Activated CD8-positive, alpha-beta T cell treated with anti-CD3 and anti-CD28 coated beads, Interleukin-2, amount 10 ng/mL, durations not matched to agents 7 days and 5 days (primary cell): ENCODE measurements at places on chromosomes 1 and 21. TPM values are rescaled to one million over a fixed set of nuclear protein-coding genes. Genes with fewer than 3 reads are reported as not detected.

Gene NID1
- total RNA-seq, result not detected

Gene LRRC3
- total RNA-seq, result 3.4 TPM

Gene CFHR3
- total RNA-seq, result not detected

Gene TLR5
- total RNA-seq, result 0.44 TPM

Gene IGSF3
- total RNA-seq, result 0.11 TPM

Gene DISP3
- 0.55 TPM for total RNA-seq

Gene TMCO2
- total RNA-seq, result not detected

Gene LENEP
- total RNA-seq, result 0.91 TPM

Gene CDA
- total RNA-seq, result not detected

Gene NBPF8
- total RNA-seq, result 29.0 TPM

Gene AGO4
- 8.5 TPM for total RNA-seq

Gene RPRD2
- total RNA-seq, result 29.5 TPM

Gene LHX4
- not detected for total RNA-seq

Gene SPAG17
- not detected for total RNA-seq

DNA sequence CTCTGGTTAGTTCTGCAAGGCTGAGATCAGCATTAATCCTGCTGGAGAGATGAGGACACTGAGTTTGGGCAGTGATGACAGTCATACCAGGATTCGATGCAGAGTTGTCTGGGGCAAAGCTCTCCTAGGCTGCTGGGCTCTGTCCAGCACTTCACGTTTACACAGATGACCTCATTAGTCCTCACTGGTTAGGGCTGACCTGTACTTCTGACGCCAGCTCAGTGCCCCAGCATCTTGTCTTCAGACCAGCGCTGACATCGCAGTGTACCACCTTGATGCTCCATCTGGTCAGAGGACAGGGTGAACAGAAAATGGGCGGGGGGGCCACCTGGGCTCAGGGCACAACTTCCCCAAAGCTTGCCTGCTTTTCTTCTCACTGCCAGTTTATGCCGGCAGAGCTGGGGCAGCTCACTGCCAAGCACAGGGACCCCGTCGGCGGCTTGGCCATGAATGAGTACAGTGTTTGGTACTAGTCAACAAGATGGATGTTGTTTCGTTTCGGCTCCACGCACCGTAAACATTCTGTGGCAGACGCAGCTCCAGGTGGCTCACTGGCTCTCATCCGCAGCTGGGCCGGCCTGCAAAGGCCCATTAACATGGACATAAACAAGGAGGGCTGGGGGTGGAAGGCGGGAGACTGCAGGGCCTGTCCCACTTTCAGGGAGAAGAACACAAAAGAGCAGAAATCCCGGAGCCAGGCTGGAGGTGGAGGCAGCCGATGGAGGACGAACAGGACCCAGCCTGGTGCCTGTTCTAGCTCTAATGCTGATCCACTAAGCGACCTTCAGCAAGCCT lies 118.7 kb downstream of the GLIS1 start:
- DNase-seq, result no peak

GRCh38 chr1:152170287-152170905 lies 11.4 kb upstream of the RPTN start:
- no peak for DNase-seq

DNA sequence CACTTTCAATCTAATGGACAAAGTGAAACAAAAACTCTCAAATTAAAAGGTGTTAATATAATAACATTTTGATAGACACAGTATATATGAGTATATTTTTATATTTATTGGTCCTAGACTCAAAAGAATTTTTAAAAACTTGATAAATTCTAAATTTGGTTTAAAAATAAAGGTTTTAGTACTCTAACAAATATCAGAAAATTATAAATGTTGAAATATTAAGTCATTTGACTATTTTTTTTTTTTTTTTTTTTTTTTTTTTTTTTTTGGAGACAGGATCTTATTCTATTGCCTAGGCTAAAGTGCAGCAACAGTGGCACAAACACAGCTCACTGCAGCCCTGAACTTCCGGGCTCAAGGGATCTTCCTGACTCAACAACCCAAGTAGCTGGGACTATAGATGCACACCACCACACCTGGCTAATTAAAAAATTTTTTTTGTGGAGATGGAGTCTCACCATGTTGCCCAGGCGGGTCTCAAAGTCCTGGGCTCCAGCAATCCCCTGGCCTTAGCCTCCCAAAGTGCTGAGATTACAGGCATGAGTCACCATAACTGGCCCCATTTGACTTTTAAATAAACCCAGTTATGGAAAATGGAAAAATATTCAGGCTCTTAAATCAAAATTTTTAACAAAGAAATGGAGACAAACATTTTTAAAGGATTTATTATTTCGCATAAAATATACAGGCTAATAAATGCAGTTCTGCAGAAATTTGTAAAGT lies 60.8 kb upstream of the RBM34 start:
- DNase-seq, result no peak

- no peak for DNase-seq
Measured at GRCh38 chr1:151255381-151255780, 847 bp downstream of the PSMD4 start.

- DNase-seq, result no peak
Measured at GRCh38 chr1:112937070-112937469, 18.9 kb downstream of the SLC16A1 start.

DNA sequence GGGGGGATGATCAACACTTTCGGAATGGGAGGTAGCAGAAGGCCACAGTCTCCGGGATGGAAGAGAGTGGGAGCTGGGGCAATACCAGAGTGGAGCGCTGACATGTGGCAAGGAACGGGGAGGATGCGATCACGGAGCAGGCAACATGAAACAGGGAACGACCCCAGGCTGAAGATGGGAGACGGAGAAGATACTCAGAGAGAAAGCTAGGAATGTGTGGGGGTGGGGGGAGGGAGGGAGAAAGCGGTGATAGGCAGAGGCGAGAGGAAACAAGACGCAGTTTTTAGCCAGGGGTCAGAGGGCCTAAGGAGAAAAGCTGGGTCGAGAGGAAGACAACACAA lies 577 bp downstream of the RAB3GAP2 start:
- DNase-seq, result peak; percentile 26

DNA sequence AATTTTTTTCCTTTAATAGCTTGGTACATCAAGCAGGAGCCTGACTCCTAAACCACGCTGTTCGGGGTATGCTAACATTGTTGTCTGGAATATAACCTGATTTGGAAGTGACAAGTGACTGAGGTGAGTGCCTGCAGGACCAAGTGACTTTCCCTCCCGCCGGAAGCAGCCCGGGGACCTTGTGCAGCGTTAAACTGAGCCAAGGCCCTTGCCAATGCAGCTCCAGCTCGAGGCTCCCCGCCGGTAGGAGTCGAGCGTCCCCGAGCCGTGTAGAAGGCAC lies 716 bp upstream of the MTARC1 start:
- no peak for DNase-seq

GRCh38 chr1:9505143-9505542 lies 34.1 kb upstream of the SLC25A33 start:
- DNase-seq, result no peak

GRCh38 chr21:43282358-43283120 lies 113.7 kb downstream of the CRYAA start:
- no peak for DNase-seq

- DNase-seq, result no peak
Measured at GRCh38 chr1:1183833-1184775, 10.4 kb downstream of the TTLL10 start.

GRCh38 chr1:228979325-228979699 lies 244.0 kb downstream of the RHOU start:
- no peak for DNase-seq

GRCh38 chr1:110916669-110917306 lies 43.8 kb downstream of the CD53 start:
- DNase-seq, result peak; percentile 63

- DNase-seq, result no peak
Measured at GRCh38 chr1:156711011-156711817, 5.8 kb upstream of the CRABP2 start.

DNA sequence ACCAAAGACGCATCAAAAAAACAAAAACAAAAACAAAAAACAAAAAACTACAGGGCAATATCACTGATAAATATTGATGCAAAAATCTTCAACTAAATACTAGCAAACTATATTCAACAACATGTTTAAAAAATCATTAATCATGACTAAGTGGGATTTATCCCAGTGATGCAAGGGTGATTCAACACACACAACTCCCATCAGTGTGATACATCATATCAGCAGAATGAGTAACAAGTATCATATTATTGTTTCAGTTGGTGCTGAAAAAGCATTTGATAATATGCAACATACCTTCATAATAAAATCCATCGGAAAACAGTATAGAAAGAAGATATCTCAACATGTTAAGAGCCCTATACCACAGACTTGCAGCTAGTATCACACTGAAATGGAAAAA lies 953.0 kb downstream of the AMY1C start:
- no peak for DNase-seq

DNA sequence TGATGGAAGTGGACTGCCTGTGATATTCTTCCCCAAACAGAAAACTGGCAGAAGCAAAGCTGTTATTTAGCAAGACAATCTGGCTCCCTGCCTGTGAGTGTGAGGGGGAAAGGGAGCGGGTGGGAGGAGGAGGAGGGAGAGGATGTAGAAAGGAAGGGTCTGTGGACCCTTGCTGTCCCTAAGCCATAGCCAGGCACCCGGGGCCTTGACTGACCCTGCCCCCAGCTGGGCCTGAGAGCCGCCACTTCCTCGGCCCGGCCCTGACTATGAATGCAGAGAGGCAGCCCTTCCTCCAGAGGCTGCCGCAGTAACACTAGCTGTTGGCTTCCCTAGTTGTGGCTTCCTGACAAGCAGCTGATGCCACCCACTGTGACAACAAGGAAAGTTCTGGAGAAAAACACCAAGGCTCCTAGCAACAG lies 13.9 kb downstream of the PLA2G2F start:
- DNase-seq, result no peak

- no peak for DNase-seq
Measured at GRCh38 chr1:18008081-18008480, 99.5 kb upstream of the IGSF21 start.

DNA sequence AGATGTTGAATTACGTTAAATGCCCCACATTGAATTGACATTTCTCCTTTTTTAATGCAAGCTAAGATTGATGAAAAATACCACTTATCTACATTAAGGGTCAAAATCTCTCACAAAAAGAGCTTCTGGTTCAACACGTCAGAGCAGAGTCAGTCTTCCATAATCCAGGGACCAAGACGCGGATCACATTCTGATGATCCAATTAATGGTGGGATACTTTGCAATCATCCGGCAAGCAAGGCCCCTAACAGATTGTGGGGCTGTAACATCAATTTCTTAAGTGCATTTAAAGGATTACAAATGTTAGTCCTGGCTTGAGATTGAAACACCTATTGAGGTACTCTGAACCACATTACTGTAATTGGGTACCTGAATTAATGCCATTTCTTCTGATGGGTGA lies 120.2 kb upstream of the ESRRG start:
- no peak for DNase-seq

DNA sequence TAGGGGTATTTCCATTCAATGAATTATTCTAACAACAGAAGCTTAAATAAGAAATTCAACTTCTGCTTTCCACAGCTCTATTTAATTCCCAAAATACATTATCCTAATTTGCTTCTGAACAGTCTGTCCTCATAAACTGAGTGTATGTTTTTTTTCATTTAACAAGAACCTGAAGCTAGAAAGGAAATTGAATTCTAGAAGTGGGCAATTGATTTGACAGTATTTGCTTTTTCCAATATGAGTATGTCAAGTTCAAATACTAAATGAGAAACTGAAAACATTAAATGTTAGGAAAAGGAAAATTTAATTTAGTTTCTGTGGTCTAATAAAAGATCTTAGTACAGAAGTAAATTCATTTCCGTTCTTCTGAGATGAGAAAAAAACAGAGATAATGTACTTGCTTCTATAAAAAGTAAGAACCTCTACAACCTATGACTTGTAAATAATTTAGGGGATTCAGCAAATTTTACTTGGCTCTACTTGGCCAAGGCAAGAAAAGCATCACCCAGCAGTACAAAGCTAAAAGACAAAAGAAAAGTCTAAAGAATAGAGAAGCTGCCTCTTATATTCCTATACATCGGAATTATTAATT lies 31.1 kb downstream of the RAB3GAP2 start:
- no peak for DNase-seq

- no peak for DNase-seq
Measured at GRCh38 chr1:53618500-53619366, 120.2 kb downstream of the GLIS1 start.

DNA sequence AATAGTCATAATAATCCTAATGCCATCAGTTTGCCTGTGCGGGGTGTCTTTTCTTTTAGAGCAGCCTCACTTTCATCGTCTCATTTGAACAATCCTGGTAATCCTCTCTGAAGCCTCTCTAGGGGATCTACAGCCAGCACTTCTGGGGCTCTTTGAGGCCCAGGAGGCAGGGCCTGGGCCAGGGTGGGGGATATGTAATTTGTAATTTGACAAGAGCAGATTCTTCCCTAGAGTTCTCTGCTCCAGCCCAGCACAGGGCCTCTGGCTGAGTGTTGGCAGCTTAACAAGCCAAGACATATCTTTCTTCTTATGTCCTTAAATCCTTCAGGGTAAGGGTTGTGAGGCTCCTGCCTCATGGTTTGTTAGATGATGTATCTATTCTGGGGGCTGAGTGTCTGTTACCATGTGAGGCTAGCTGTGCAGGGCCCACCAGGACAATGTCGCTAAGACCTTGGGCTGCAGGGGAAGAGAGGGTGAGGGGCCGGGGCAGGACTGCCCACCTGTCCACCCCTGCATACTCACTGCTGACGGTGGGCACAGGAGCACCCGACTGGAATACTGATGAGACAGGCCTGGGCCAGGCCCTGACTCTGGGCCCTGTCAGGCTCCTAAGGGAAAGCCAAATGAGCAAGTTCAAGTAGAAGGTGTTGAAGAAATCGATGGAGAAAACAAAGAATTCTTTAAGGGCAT lies 45.3 kb upstream of the PARP1 start:
- DNase-seq, result no peak

DNA sequence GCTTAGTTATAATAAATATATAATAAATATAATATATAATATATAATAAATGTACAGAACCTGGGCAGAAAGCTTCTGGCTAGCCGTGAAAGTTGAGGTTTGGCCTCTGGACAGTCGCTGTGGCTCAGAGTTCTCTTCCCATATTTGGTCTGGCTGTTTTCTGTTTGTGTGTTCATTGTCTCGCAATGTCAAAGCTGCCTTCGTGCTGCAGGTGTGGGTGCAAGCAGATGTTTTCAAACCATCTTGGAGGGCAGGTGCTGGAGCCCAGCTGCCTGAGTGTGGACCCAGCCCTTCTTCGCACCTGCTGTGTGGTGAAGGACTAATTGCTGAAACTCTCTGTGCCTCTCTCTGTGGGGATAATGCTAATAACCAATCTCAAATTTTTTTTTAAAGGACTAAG lies 3.6 kb upstream of the CSTB start:
- no peak for DNase-seq

- DNase-seq, result no peak
Measured at GRCh38 chr21:27519361-27519760, 552.5 kb upstream of the ADAMTS5 start.

- DNase-seq, result peak; percentile 88
Measured at GRCh38 chr1:1778663-1779319, 521 bp upstream of the NADK start.

- no peak for DNase-seq
Measured at GRCh38 chr1:40300651-40301050, 16.4 kb downstream of the COL9A2 start.
